ENCODE measurements at places on chromosomes 7 and 10.

DNA sequence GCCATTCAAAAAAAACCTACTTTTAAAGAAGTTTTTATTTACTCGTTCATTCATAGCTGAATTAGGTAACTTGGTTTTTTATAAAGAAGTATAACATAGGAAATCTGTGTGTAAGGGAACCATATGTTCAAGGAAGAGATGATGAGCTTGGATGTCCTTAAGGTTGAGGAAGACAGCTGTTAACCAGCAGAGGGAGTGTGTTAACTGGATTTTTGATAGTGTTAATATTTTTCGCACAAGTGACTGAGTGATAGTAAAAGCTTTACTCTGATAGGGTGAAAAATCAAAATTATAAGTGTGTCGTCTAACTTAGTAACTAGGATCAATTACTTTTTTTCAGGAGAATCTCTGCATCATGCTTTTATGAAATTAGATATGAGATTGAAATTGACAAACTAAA is 134.7 kb downstream of the ARL5B start:
- DNase-seq = no peak

DNA sequence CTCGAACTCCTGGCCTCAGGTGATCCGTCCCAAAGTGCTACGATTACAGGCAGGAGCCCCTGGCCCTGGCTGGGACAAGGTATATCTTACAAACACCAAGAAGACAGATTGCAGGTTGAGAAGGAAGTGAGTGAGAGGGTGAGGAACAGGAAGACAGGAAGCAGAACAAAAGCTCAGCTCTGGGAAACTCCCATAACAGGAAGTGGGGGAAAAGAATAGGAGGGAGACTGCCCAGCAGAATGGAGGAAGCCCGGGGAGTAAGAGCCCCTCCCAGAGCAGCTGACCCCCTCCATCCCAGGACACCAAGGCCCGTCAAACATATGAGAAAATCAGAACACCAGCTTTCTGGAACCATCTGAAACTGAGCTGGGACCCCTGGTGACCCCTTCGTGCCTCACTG is 2.9 kb downstream of the TECPR1 start:
- DNase-seq = no peak

- DNase-seq = no peak
These were observed 40.8 kb upstream of the SLC35B4 start for GRCh38 chr7:134357486-134357885.

- DNase-seq = no peak
These were observed 443.5 kb downstream of the PAXIP1 start for GRCh38 chr7:154559454-154559853.

DNA sequence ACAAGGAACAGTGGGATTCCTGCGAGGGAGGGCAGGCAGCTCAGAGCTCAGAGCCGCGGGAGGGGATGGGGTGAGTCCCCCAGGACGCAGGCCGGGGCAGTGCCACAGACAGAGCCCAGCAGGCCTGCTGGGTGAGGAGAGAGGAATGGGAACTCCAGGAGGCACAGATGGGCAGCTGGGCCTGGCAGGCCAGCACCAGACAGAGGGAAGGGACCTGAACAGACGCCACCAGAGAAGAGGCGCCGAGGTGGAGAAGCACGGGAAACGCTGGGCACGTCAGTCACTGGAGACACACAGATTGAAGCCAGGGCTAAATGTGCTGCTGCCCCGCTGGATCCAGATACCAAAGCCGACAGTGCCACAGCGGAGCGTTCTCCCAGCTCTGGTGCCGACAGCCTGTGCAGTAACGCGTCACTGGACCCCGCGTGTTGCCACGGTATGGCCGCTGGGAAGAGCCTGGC is 225.8 kb downstream of the MAD1L1 start:
- DNase-seq = no peak

- DNase-seq = no peak
These were observed 3.5 kb downstream of the GLCCI1 start for GRCh38 chr7:7972128-7972527.

DNA sequence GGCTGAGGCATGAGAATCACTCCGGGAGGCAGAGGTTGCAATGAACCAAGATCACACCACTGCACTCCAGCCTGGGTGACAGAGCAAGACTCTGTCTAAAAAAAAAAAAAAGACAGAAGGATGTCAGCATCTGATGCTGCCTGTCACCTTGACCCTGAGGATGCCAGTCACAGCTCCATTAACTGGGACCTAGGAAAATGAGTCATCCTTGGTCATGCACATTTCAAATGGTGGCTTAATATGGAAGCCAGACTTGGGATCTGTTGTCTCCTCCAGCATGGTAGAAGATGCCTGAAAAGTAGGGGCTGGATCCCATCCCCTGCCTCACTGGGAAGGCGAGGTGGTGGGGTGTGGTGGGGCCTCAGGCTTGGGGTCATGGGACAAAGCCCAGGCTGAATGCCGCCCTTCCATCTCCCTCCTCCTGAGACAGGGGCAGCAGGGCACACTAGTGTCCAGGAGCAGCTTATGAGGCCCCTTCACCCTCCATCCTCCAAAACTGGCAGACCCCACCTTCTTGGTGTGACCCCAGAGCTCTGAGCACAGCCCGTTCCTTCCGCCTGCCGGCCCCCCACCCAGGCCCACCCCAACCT is 1.3 kb downstream of the NOS3 start:
- DNase-seq = no peak

DNA sequence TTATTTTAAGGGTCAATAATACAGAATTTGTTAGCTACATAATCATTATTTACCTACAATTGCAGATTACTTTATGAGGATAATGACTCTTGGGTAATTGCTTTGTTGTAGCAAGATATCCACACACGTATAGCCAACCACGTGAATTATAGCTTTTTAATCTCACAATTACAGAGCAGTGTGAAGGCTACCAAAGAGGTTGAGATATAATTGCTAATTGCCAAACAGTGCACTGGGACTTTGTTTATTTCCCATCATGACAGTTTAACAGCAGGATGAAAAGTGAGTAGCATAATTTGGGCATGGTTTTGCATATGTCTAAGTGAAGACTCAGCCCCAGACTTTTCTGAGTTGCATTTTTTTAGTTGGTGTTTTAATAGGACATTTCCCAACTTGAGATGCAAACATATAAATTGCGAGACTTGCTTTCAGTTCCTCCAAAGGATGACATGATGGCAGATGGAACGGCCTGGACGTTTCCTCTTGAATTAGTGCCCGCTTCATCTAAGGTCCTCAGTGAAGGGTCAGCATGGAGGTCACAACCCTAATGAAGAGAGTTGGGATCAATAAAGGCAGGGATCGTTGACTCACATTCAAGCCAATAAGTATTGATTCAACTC is 180.7 kb upstream of the GPR26 start:
- no peak for DNase-seq

GRCh38 chr7:103680161-103681144 is 234.4 kb upstream of the SLC26A5 start:
- DNase-seq = no peak

GRCh38 chr10:88565072-88565471 is 18.0 kb downstream of the RNLS start:
- DNase-seq = no peak

GRCh38 chr7:7959979-7960670 is 8.5 kb upstream of the GLCCI1 start:
- no peak for DNase-seq

- DNase-seq = no peak
These were observed 2.2 kb downstream of the DLX6 start for GRCh38 chr7:97007583-97007861.

Measured in central memory CD4-positive, alpha-beta T cell (primary cell).